Smooth muscle cell of trachea (primary cell): ENCODE measurements at places on chromosomes 3 and 15. TPM values are rescaled to one million over a fixed set of nuclear protein-coding genes. Genes with fewer than 3 reads are reported as not detected.

PLSCR1 gene
- 70.4 and 85.7 TPM in 2 replicates for total RNA-seq

ECE2 gene
- under 0.01 TPM in 1 of 2 replicates, not detected in the other for total RNA-seq

GOLGA8J gene
- total RNA-seq, result not detected in 2 replicates

EIF4A2 gene
- total RNA-seq, result 717 and 813 TPM in 2 replicates

CMC1 gene
- total RNA-seq, result 2.0 and 5.5 TPM in 2 replicates

TMEM108 gene
- total RNA-seq, result 0.17 TPM in 1 of 2 replicates, not detected in the other

SOX14 gene
- not detected in 2 replicates for total RNA-seq

NDN gene
- total RNA-seq, result 59.6 and 132 TPM in 2 replicates

DISP2 gene
- under 0.01 and 2.2 TPM in 2 replicates for total RNA-seq

TMEM158 gene
- total RNA-seq, result 46.0 and 82.2 TPM in 2 replicates

CLDN16 gene
- not detected in 2 replicates for total RNA-seq

SKOR1 gene
- 0.15 and 0.17 TPM in 2 replicates for total RNA-seq

GOLGA8Q gene
- total RNA-seq, result 1.5 and 2.6 TPM in 2 replicates

ACAN gene
- under 0.01 and 3.6 TPM in 2 replicates for total RNA-seq

EOMES gene
- total RNA-seq, result under 0.01 TPM in 1 of 2 replicates, not detected in the other

PCLAF gene
- 23.3 and 66.8 TPM in 2 replicates for total RNA-seq

COL7A1 gene
- 22.5 and 52.6 TPM in 2 replicates for total RNA-seq

CACNA2D2 gene
- total RNA-seq, result not detected in 2 replicates

AMIGO3 gene
- 0.29 and 1.8 TPM in 2 replicates for total RNA-seq

DRD3 gene
- total RNA-seq, result not detected in 2 replicates

CELF6 gene
- total RNA-seq, result 0.15 and 0.17 TPM in 2 replicates

GRK7 gene
- under 0.01 TPM in 1 of 2 replicates, not detected in the other for total RNA-seq

ERICH6 gene
- total RNA-seq, result 0.15 and 0.17 TPM in 2 replicates

CPOX gene
- total RNA-seq, result 28.8 and 32.9 TPM in 2 replicates

CRYGS gene
- 0.83 and 2.0 TPM in 2 replicates for total RNA-seq

STRA6 gene
- total RNA-seq, result 0.29 and 0.83 TPM in 2 replicates

ACVR2B gene
- 1.8 and 2.0 TPM in 2 replicates for total RNA-seq

GUCA1C gene
- not detected in 2 replicates for total RNA-seq

CFAP44 gene
- total RNA-seq, result 3.1 and 5.5 TPM in 2 replicates

THAP10 gene
- total RNA-seq, result 2.5 and 3.3 TPM in 2 replicates

RTP3 gene
- not detected in 2 replicates for total RNA-seq

CPLX3 gene
- total RNA-seq, result not detected in 2 replicates

CCDC50 gene
- total RNA-seq, result 105 and 112 TPM in 2 replicates

APBA2 gene
- total RNA-seq, result 2.5 and 12.2 TPM in 2 replicates

LRRC49 gene
- 22.3 and 29.4 TPM in 2 replicates for total RNA-seq

IQCF5 gene
- not detected in 2 replicates for total RNA-seq

DZIP1L gene
- total RNA-seq, result 26.3 and 34.2 TPM in 2 replicates

SLC2A2 gene
- not detected in 2 replicates for total RNA-seq

ADIPOQ gene
- under 0.01 and 0.15 TPM in 2 replicates for total RNA-seq

HEXA gene
- 65.7 and 98.2 TPM in 2 replicates for total RNA-seq

BCL2A1 gene
- total RNA-seq, result 6.5 and 11.4 TPM in 2 replicates

ROBO2 gene
- total RNA-seq, result 1.0 and 2.8 TPM in 2 replicates

ATP10A gene
- 3.5 and 5.8 TPM in 2 replicates for total RNA-seq

SLC41A3 gene
- total RNA-seq, result 40.9 and 75.9 TPM in 2 replicates

ESYT3 gene
- total RNA-seq, result 0.17 TPM in 1 of 2 replicates, not detected in the other

LRRIQ4 gene
- total RNA-seq, result not detected in 2 replicates

CEP19 gene
- total RNA-seq, result 2.3 and 2.8 TPM in 2 replicates

SSUH2 gene
- total RNA-seq, result 0.17 TPM in 1 of 2 replicates, not detected in the other

CASR gene
- total RNA-seq, result not detected in 2 replicates

NECTIN3 gene
- total RNA-seq, result 73.0 and 75.8 TPM in 2 replicates

TMEM207 gene
- total RNA-seq, result not detected in 2 replicates

MUSTN1 gene
- 0.33 TPM in 1 of 2 replicates, not detected in the other for total RNA-seq

HYAL3 gene
- 3.3 and 14.9 TPM in 2 replicates for total RNA-seq

TMEM266 gene
- total RNA-seq, result 0.29 and 0.66 TPM in 2 replicates

TAGLN3 gene
- 0.87 and 0.99 TPM in 2 replicates for total RNA-seq

TICRR gene
- 0.33 and 4.7 TPM in 2 replicates for total RNA-seq

ISG20 gene
- total RNA-seq, result 2.5 and 4.8 TPM in 2 replicates

PAK6 gene
- under 0.01 and 0.29 TPM in 2 replicates for total RNA-seq

FXR1 gene
- total RNA-seq, result 204 and 238 TPM in 2 replicates
